ENCODE measurements at places on chromosomes 2 and 18. TPM values are rescaled to one million over a fixed set of nuclear protein-coding genes. Genes with fewer than 3 reads are reported as not detected.

DNA sequence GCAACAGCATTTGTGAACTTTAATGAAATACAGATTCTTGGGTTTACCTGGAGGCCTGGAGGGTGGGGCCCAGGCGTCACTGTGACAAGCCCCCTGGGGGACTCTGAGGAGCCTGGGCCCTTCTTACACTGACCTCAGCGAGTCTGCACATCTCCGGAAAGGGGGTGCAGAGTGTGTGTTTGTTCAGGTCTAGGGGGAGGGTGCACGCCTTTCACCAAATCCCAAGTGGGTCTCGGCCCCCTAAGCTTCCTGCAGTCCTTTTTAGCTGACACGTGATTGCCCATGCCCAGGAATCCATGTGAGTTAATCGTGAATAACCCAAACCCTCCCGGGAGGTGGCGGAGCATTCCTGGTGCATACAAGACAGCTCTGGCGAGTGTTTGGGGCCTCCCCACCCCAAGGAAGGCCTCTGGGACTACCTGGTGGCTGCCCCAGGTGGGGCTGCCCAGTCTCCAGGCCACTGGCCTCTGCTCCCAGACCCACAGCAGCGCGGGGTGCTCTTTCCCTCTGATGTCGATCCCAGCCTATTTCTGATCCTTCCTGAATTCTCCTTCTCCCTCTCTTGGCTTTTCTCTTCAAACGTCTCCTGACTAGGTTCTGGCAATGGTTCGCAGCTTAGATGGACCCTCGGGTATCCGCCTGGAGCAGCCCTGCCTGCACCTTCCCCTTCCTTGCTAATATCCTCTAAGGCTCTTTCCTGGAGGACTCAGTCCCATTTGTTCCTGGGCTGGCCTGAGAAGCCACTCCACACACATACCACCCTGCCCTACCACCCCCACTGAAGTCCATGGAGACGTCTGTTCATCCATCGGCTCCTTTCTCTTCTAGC lies 10.0 kb downstream of the NGEF start:
- peaks cover 22% of the 10 kb centered on the region for H3K27me3 ChIP-seq
- H3K36me3 ChIP-seq: no peaks in the 10 kb centered on the region
- H3K27ac ChIP-seq: no peak overlapping the region
- DNase-seq: no peak
- H3K4me1 ChIP-seq: no peaks in the 10 kb centered on the region
- no peak overlapping the region for H3K4me3 ChIP-seq

GRCh38 chr18:69617888-69618287 lies 217.2 kb downstream of the DOK6 start:
- H3K27me3 ChIP-seq: no peaks in the 10 kb centered on the region
- H3K27ac ChIP-seq: no peak overlapping the region
- peak; percentile 80 for DNase-seq
- no peak overlapping the region for H3K4me3 ChIP-seq
- no peaks in the 10 kb centered on the region for H3K36me3 ChIP-seq

DNA sequence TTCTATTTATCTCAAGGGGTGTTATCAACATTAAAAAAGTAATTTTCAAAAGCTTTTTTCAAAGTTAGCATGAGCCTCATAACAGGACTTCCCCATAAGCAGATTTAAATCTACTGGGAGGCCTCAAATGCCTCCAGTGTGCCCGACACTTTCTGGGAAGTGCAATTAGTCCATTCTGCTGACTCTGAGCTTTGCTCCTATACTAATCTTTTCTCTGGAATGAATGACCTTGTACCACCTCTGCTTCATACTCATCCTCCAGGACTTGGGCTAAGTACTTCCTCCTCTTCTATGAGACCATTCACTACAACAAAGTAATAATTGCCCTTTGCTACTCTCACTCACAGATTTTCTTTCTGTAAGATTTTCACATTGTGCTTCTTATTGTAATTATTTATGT lies 111.1 kb downstream of the RIT2 start:
- no peaks in the 10 kb centered on the region for H3K36me3 ChIP-seq
- no peaks in the 10 kb centered on the region for H3K27me3 ChIP-seq
- no peak overlapping the region for H3K4me3 ChIP-seq
- H3K4me1 ChIP-seq: no peaks in the 10 kb centered on the region

DNA sequence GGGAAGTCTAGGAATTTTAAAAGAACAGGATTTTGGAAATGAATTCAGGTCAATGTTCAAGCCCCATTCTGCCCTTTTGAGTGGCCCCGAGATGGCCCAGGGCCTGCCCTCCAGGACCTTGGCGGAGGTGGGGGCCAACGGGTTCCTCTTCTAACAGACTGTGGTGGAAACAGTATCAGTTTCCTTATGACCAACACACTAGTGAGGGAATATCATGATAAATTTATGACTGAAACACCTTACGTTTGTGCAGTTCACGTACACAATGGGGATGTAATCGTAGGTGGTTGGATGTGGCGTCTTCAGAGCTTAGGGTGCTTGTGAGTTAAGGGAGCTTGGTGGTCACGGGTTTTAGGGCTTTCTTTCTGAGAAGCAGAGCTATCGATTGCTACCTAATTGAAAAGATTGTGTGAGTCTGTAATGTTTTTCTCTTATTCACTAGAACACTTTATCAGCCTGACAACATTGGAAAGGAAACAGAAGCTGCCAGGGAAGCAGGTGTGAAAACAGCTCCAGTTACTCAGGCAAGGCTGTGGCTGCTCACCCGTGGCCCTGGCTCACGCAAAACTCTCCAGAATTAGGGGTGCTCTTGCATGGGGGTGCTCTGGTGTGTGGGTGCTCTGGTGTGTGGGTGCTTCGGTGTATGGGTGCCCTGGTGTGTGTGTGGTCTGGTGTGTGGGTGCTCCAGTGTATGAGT lies 165.3 kb downstream of the SNTG2 start:
- no peak for DNase-seq
- H3K27me3 ChIP-seq: no peaks in the 10 kb centered on the region
- H3K4me3 ChIP-seq: no peak overlapping the region
- no peaks in the 10 kb centered on the region for H3K36me3 ChIP-seq

DNA sequence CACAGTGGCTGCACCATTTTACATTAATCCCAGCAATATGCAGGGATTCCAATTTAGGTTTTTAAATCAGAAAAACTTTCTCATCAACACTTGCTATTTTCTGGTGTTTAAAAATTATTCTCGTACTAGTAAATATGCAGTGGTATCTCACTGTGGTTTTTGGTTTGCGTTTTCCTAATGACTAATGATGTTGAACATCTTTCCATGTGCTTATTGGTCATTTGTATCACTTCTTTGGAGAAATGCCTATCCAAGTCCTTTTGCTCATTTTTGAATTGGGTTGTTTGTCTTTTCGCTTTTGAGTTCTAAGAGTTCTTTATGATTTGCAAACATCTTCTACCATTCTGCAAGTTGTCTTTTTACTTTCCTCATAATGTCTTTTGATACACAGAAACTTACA lies 62.1 kb upstream of the TCF7L1 start:
- no peaks in the 10 kb centered on the region for H3K27me3 ChIP-seq
- no peak overlapping the region for H3K4me3 ChIP-seq
- peak; percentile 29 for DNase-seq
- no peaks in the 10 kb centered on the region for H3K36me3 ChIP-seq

- no peak overlapping the region for H3K4me3 ChIP-seq
- no peak for DNase-seq
- H3K4me1 ChIP-seq: peaks cover 23% of the 10 kb centered on the region
Observed at GRCh38 chr18:8807488-8807805, 102.1 kb downstream of the MTCL1 start.

- no peaks in the 10 kb centered on the region for H3K4me1 ChIP-seq
- DNase-seq: peak; percentile 45
- H3K27me3 ChIP-seq: peaks cover 75% of the 10 kb centered on the region
- H3K36me3 ChIP-seq: no peaks in the 10 kb centered on the region
- no peak overlapping the region for H3K4me3 ChIP-seq
Observed at GRCh38 chr2:104849618-104850141, 4.2 kb upstream of the POU3F3 start.

DNA sequence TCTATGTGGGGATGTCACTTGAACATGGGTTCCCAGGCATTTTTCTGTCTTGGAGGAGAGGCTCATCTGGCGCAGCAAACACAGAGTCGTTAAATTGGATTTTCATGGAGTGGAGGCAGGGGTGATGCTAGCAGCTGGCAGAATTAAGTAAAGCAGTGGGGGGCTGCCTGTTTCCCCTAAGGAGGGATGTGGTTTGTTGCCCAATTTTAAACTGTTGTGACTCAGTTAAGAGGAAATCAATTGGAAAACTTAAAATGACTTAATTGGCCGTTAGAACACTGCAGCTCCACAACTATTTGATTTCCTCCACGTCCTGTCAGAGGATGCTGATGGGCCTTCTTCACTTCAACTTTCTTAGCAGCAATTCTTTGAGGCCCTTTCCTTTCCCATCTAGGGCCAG lies 354.1 kb upstream of the ATP5MC3 start:
- no peak overlapping the region for H3K27ac ChIP-seq
- H3K27me3 ChIP-seq: no peaks in the 10 kb centered on the region
- DNase-seq: no peak
- H3K36me3 ChIP-seq: no peaks in the 10 kb centered on the region

DNA sequence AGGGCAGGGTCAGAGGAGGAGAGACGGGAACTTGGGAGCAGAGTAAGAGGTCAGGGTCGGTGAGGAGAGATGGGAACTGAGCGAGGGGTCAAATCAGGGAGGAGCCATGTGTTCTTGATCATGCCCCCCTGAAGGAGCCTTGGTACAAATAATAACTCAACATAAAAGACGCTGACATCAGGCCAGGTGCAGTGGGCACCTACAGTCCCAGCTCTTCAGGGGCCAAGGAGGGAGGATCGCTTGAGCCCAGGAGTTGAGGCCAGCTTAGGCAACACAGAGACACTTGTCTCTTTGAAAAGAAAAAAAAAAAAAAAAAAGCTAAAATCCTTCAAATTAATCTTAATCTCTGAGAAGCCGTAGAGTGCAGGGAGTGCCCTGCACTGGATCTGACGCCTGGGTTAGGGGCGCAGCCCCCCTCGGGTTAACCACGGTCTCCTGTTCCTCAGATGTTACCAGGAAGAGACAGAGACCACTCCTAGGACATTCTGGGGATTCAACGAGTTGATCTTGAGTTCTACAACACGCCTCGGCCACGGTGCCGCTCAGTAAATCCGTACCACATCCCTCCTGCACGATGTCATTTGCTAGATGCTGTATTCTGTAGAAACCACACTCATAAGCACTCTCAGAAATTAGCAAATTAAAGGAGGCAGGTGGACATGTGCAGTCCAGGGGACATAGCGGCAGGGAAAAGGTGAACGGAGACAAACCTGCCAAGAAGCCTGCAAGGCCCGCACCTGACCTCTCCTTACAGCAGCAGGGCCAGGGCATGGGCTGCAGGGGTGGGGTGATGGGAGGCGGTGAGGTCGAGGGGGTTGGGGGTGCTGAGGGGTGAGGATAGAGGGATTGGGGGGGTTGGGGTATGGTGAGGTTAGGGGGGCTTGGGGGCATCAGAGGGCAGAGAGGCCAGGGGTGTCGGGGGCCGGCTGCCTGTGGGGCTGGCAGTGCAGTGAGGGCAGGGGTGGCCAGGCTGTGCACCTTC lies 29.2 kb downstream of the SLC66A2 start:
- no peak overlapping the region for H3K27ac ChIP-seq
- H3K36me3 ChIP-seq: peaks cover 38% of the 10 kb centered on the region
- no peak for DNase-seq
- H3K27me3 ChIP-seq: no peaks in the 10 kb centered on the region
- no peak overlapping the region for H3K4me3 ChIP-seq

DNA sequence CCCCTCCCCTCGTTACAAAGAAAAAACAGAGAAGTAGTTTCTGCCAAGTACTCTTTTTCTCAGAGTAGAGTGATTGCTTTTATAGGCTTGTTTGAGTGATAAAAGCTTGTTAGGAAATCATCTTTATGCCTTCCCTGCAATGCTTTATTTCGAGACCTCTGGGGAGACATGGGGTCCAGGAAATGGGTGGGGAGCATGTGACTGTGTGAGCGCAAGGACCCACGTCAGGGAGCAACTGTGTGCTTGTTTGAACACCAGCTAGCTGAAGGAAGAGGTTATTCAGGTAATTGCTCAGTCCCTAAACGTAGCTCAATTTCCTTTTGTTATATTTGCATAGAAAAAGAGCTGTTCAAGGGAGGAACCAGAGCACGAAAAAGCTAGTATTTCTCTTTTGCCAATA lies 187.3 kb downstream of the FAM210A start:
- peaks cover 2% of the 10 kb centered on the region for H3K27me3 ChIP-seq
- no peak overlapping the region for H3K4me3 ChIP-seq
- DNase-seq: no peak
- H3K4me1 ChIP-seq: no peaks in the 10 kb centered on the region

DNA sequence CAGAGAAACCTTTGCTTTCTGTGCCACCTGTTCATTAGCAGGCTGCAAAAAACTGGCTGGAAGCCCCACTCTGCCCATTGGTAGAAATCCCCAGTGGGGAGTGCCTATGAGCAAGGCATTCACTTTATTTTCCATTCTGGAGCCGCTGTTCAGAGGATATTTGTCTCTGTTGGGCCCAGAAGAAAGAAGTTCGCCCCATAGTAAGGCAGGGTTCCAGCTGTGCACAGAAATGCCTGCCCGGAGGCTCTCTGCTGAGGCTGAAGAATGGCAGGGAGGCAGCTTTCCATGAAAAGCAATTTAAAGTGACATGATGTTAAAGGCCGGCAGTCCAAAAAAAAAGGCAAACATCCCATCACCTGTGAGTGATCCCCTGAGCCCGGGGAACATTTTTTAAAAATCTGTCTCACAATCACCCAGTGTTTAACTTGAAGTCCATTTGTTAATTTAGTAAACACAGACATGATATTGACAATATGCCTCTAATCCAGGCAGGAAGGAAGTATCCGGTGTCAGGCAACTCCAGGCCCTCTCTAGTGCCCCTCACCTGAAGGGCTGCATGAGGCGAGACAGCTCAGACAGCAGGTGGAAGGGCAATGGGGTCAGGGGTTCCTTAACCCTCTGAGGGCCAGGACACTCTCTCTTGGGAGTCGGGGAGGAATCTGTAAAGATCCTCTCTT lies 265.1 kb upstream of the SIX2 start:
- H3K4me3 ChIP-seq: no peak overlapping the region
- H3K36me3 ChIP-seq: no peaks in the 10 kb centered on the region
- H3K4me1 ChIP-seq: peaks cover 10% of the 10 kb centered on the region
- DNase-seq: no peak
- H3K27me3 ChIP-seq: peaks cover 23% of the 10 kb centered on the region

GRCh38 chr2:133710613-133711012 lies 142.3 kb upstream of the NCKAP5 start:
- no peak overlapping the region for H3K27ac ChIP-seq
- H3K4me1 ChIP-seq: no peaks in the 10 kb centered on the region
- no peaks in the 10 kb centered on the region for H3K27me3 ChIP-seq
- no peaks in the 10 kb centered on the region for H3K36me3 ChIP-seq
- peak; percentile 61 for DNase-seq

- H3K27ac ChIP-seq: no peak overlapping the region
- H3K27me3 ChIP-seq: no peaks in the 10 kb centered on the region
- H3K4me1 ChIP-seq: no peaks in the 10 kb centered on the region
- no peak for DNase-seq
Observed at GRCh38 chr2:162710287-162710890, 128.2 kb downstream of the KCNH7 start.

RAPH1 gene
- 13.1 TPM for total RNA-seq

CROCC2 gene
- total RNA-seq: not detected

EFHD1 gene
- not detected for total RNA-seq

DQX1 gene
- not detected for total RNA-seq

ELOA2 gene
- total RNA-seq: not detected

CCL20 gene
- total RNA-seq: not detected

CFAP65 gene
- total RNA-seq: not detected

ZAP70 gene
- total RNA-seq: not detected

ESPNL gene
- 1.4 TPM for total RNA-seq

FBXO15 gene
- 0.90 TPM for total RNA-seq

SERPINB2 gene
- total RNA-seq: 34.4 TPM

ARHGEF4 gene
- 3.3 TPM for total RNA-seq

KCNG3 gene
- under 0.01 TPM for total RNA-seq

All from IMR-90 (cell line).